ENCODE measurements at places on chromosomes 16 and 17. TPM values are rescaled to one million over a fixed set of nuclear protein-coding genes. Genes with fewer than 3 reads are reported as not detected.

ELAC2 gene
- polyA plus RNA-seq, result 43.9 TPM

SLC6A2 gene
- polyA plus RNA-seq, result 0.16 TPM

- DNase-seq, result no peak
Observed at GRCh38 chr16:50681021-50681885, at the start of gene SNX20. Gene SNX20, minus strand, starts transcription at chr16:50681312. Its CDS starts 3,786 bp downstream, at chr16:50677526.

SOX8 gene
- polyA plus RNA-seq, result 3.7 TPM

GRCh38 chr17:38560503-38561318 lies 45.0 kb downstream of the SRCIN1 start:
- DNase-seq, result no peak

DNA sequence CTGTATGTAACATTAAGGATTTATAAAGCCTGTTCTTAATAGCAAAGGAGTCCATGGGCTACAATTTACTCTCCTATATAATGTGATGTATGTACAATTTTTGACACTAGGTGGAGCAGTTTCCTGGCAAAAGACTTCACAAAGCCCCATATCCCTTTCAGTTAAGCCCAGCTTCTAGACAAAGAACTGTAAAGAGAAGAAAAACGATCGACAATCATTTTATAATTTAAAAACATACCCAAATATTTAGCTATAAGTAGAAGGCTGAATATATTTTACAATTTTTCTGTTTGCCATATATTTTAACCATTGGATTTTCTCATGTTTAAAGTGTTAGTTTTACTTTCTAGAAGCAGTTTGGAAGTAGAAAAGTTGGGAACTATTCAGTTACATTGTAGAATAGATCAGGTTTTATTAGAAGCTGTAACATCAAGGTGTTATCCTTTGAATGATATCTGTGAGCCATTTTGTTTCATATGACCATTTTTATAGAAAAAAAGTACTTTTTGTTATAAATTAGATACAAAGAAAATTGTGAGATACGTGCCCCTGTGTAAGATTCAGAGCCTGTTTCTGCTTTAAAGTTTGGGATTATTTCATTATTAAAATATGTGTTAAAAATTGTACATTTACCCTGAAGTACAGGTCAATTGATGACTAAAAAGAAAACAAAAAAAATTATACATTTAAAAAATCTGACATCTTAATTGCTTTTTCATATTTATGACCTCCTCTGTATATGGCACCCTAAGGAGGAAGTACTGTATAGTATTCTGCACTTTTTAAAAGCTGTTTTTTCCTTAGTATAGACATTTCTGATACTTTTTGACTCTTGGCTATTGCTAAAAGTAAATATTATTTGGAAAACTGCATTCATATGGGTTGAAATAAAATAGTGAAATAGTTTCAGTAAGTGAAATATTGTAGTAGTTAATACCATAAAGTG lies 46.3 kb downstream of the VMP1 start:
- DNase-seq, result peak; percentile 78

DNA sequence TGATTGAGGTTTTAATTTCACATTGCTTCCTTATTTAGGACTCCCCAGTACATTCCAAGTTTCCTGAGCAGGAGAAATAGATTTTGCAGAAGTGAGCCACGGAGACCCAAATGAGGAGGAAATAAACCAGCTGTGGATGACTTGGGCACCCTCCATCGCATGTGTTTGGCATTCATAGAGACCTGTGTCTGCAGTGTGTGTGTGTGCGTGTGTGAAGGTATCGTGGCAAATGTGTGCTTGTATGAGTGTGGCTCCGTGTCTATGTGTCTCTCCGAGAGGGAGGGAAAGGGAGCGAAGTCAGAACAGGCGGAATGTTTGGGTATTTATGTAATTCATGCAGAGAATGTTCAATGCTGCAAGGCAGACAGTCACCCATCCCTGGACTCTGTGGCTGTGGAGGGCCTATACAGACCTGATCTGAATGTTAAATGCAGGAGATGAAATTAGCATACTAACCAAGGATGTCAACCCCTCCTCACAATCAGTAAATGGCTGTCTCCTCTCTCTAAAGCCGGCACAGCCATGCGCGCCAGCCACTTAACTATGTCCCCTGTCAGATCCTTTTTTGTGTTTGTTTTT lies 186.0 kb upstream of the ZFHX3 start:
- no peak for DNase-seq

DNA sequence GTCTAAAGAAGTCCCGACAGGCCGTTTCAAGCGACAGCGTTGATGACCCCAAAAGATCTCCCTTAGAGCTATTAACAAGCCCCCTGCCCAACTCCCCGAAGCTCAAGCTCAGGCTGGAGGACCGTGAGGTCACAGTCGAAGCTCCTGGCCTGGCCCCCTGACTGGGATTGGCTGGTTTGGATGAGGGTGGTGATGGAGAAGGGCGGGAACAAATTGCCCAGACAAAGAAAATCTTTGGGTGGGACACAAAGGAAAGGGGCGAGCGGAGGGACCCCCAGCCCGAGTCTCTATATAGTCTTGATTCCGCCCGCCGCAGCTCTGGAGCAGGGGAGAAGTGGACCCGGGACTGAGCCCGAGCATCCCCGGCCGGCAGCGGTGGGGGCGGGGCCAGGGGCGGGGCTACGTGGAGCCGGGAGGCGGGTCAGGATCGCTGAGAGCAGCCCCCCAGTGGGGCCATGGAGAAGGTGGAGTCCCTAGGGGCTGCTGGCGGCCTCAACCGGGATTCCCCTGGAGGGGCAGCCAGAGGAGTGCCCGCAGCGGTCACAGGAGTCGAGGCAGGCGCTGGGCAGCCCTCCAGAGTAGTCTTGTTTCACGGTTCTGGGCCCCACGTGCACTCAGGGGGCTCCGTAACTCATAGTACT lies 982 bp upstream of the NEURL4 start:
- DNase-seq, result no peak

SRCIN1 gene
- polyA plus RNA-seq, result 3.0 TPM

- no peak for DNase-seq
Observed at GRCh38 chr16:31350275-31351005, 4.5 kb upstream of the ITGAX start.

DNA sequence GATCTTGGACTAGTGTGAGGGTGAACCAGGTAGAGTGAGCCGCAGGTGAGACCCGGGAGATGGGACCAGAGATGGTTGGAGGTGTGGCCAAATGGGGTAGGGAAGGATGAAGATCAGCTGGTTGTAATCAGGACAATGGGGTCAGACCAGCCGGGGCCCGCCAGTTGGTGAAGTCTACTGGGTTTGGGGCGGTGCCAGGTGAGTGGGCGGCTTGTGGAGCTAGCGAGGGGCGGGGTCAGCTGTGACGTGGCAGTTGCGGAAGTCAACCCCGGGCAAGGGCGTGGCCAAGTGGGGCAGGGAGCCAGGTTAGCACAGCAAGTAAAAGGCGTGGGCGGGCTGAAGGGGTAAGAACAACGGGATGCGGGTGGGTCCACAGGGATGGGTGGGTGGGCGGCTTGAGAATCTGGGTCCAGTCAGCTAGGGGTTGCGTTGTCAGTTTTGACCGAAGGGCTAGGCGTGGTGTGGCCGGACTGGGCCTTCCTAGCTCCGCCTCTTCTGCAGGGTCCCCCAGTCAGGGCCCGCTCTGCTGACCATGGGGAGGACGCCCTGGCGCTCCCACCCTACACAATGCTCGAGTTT lies 25.5 kb upstream of the ALKBH5 start:
- peak; percentile 77 for DNase-seq

GRCh38 chr16:67013823-67014633 lies 14.9 kb upstream of the CBFB start:
- DNase-seq, result peak; percentile 80

DNA sequence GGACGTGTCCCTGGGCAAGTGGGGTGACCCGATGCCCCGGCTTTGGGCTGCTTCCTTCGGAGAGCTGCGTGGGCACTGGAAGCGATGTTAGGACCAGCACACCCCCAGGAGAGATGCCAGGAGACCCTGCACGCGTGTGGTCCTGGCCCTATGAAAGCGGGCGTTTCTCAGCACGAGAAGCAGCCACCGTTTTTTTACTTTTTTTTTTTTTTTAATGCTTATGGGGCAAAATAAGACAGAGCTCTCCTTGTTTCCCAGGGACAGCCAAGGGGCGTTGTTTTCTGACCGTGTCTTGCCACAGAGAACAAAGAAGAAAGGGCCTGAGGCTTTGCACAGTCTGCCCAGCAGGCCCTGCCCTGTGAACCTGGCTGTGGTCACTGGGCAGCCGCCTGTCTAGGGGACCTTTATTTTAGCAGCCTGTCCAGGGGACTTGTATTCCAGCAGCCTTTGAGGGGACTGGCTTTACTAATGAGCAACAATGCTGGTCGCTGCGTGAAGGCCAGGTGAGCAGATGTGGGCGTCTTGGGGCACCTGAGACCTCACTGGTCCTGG lies 996 bp downstream of the SLC25A10 start:
- no peak for DNase-seq

GRCh38 chr17:7045492-7046126 lies 1.7 kb upstream of the SLC16A11 start:
- DNase-seq, result peak; percentile 60

PRKCA gene
- 14.1 TPM for polyA plus RNA-seq

KRTAP9-2 gene
- not detected for polyA plus RNA-seq

GRCh38 chr17:41334385-41335305 lies 16.0 kb downstream of the KRT33A start:
- DNase-seq, result no peak

GRCh38 chr16:66150698-66151482 lies 215.6 kb upstream of the CDH5 start:
- no peak for DNase-seq

GRCh38 chr17:74525781-74526288 lies 5.4 kb downstream of the CD300LB start:
- DNase-seq, result no peak

ACSM2A gene
- 68.7 TPM for polyA plus RNA-seq

- no peak for DNase-seq
Observed at GRCh38 chr17:68783861-68784260, 171.3 kb downstream of the ABCA8 start.

DNA sequence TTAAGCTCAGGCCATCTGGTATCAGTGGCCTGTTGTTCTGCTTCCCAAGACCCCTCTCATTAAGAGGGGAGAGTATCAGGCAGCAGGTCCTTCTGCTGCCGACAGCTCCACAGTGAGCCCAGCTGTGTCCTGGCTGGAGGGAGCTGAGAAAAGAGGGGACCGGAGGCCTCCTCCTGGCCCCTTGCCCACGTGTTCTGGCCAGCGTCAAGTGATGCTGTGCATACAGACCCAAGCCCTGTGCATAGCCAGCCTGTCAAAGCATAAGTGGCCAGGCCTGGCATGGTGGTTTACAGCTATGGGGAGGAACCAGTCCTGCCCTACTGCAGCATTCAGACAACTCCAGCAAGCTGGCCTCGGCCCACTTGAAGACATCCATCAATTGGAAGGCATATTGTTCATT lies 48.0 kb downstream of the ABCC6 start:
- DNase-seq, result no peak

GRCh38 chr16:56513972-56514371 lies 5.9 kb downstream of the BBS2 start:
- no peak for DNase-seq
